Fibroblast of skin of right quadriceps (primary cell): ENCODE measurements at places on chromosomes 12 and 14.

GRCh38 chr12:106297681-106298080 lies 4.9 kb upstream of the TCP11L2 start:
- no peak for DNase-seq

- peak; percentile 89 for DNase-seq
Measured at GRCh38 chr12:94289461-94290312, 141.3 kb downstream of the PLXNC1 start.

GRCh38 chr12:84632556-84632955 lies 280.0 kb downstream of the SLC6A15 start:
- DNase-seq = peak; percentile 13

- peak; percentile 23 for DNase-seq
Measured at GRCh38 chr12:121005346-121005815, 10.9 kb downstream of the C12orf43 start.

- DNase-seq = no peak
Measured at GRCh38 chr12:114415525-114415868, 9.6 kb upstream of the TBX5 start.

DNA sequence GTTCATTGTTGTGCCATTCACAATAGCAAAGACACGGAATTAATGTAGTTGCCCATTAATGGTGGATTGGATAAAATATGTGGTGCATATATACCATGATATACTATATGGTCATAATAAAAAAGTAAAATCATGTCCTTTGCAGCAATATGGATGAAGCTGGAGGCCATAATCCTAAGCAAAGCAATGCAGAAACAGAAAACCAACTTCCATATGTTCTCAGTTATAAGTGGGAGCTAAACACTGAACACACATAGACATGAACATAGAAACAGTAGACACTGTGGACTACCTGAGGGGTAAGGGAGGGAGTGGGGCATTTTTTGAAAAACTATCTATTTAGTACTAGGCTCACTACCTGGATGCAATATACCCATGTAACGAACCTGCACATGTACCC lies 3.0 kb upstream of the ERP27 start:
- no peak for DNase-seq

- no peak for DNase-seq
Measured at GRCh38 chr12:131603106-131603938, 107.6 kb upstream of the SFSWAP start.
